Naive thymus-derived CD8-positive, alpha-beta T cell (primary cell): ENCODE measurements at places on chromosomes 4 and X.

- H3K4me1 ChIP-seq, result no peaks in the 10 kb centered on the region
- H3K36me3 ChIP-seq, result no peaks in the 10 kb centered on the region
- no peaks in the 10 kb centered on the region for H3K27me3 ChIP-seq
Observed at GRCh38 chr4:158025131-158025530, 147.7 kb downstream of the GASK1B start.

- H3K27me3 ChIP-seq, result no peaks in the 10 kb centered on the region
- no peak overlapping the region for H3K4me3 ChIP-seq
- no peaks in the 10 kb centered on the region for H3K36me3 ChIP-seq
- no peak overlapping the region for H3K27ac ChIP-seq
- H3K4me1 ChIP-seq, result no peaks in the 10 kb centered on the region
- DNase-seq, result no peak
Observed at GRCh38 chrX:154840856-154841255, 6.4 kb upstream of the SMIM9 start.

DNA sequence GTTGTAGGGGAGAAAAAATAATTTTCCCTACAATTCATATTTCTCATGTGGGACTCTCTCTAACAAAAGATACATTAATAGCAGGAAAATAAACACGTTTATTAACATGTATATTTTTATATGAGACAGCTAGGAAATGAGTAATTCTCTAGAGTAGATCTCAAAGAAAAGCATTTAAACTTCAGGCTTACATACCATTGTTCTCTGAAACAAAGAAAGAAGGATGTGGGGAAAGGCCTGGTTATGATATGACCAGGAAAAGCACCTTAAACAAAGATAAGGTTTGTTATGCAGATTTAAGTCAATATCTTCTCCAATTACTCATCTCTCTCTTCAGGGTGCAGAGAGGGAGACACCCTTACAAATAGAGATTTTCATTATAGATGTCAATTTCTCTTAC is 131.3 kb downstream of the SLC7A11 start:
- H3K4me3 ChIP-seq, result no peak overlapping the region
- no peaks in the 10 kb centered on the region for H3K27me3 ChIP-seq
- H3K4me1 ChIP-seq, result no peaks in the 10 kb centered on the region
- no peak for DNase-seq
- no peak overlapping the region for H3K27ac ChIP-seq
- no peaks in the 10 kb centered on the region for H3K36me3 ChIP-seq

GRCh38 chrX:49002091-49002935 is at the start of gene GRIPAP1:
TSS of gene GRIPAP1 (minus strand) at chrX:49002264. CDS start at chrX:49002229, 35 bp downstream.
- H3K27ac ChIP-seq, result peak within 1 kb of the TSS; percentile 98
- peaks cover 7% of the 10 kb centered on the region for H3K36me3 ChIP-seq
- DNase-seq, result peak; percentile 81
- H3K4me1 ChIP-seq, result peaks cover 29% of the 10 kb centered on the region
- no peaks in the 10 kb centered on the region for H3K27me3 ChIP-seq

- H3K27ac ChIP-seq, result no peak overlapping the region
- no peaks in the 10 kb centered on the region for H3K27me3 ChIP-seq
- no peaks in the 10 kb centered on the region for H3K4me1 ChIP-seq
Observed at GRCh38 chr4:58849026-58849425, 1738.8 kb upstream of the IGFBP7 start.

DNA sequence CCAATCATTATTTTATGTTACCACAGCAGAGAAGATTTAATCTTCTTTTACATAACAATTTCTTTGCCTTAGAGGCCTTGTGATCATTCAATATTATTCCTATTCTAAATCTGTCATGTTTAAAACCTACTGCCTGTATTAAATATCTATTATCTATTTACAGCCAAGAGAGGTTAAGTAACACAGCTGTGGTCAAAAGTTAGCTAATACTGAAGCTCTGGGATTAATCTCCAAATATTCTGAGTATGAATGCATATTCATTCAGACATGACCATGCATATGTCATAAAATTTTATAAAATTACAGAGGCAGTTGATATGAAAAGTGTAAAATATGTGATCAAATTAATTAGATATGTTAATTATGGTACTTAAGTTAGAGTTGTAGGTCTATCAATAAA is 187.9 kb upstream of the MAB21L2 start:
- H3K4me3 ChIP-seq, result no peak overlapping the region
- H3K4me1 ChIP-seq, result no peaks in the 10 kb centered on the region
- no peak overlapping the region for H3K27ac ChIP-seq
- DNase-seq, result no peak
- H3K36me3 ChIP-seq, result peaks cover 47% of the 10 kb centered on the region

- H3K36me3 ChIP-seq, result peaks cover 15% of the 10 kb centered on the region
- H3K27ac ChIP-seq, result peak overlapping the region; percentile 26
- no peak for DNase-seq
- H3K27me3 ChIP-seq, result no peaks in the 10 kb centered on the region
- no peak overlapping the region for H3K4me3 ChIP-seq
Observed at GRCh38 chr4:119233191-119233590, 20.7 kb downstream of the USP53 start.

GRCh38 chr4:116599859-116600258 is 485.5 kb downstream of the TRAM1L1 start:
- H3K27ac ChIP-seq, result no peak overlapping the region
- no peak for DNase-seq
- no peaks in the 10 kb centered on the region for H3K27me3 ChIP-seq
- no peaks in the 10 kb centered on the region for H3K4me1 ChIP-seq

- no peak overlapping the region for H3K27ac ChIP-seq
- H3K4me1 ChIP-seq, result no peaks in the 10 kb centered on the region
- no peak for DNase-seq
- no peaks in the 10 kb centered on the region for H3K27me3 ChIP-seq
Observed at GRCh38 chr4:145047151-145047550, 50.8 kb downstream of the ANAPC10 start.

- no peak overlapping the region for H3K27ac ChIP-seq
- no peak overlapping the region for H3K4me3 ChIP-seq
- H3K36me3 ChIP-seq, result peaks cover 23% of the 10 kb centered on the region
- H3K4me1 ChIP-seq, result no peaks in the 10 kb centered on the region
- no peak for DNase-seq
Observed at GRCh38 chr4:88077911-88078524, 70.6 kb downstream of the PKD2 start.

GRCh38 chr4:86919561-86920223 is 15.1 kb upstream of the AFF1 start:
- H3K27me3 ChIP-seq, result no peaks in the 10 kb centered on the region
- DNase-seq, result no peak
- H3K36me3 ChIP-seq, result peaks cover 5% of the 10 kb centered on the region

DNA sequence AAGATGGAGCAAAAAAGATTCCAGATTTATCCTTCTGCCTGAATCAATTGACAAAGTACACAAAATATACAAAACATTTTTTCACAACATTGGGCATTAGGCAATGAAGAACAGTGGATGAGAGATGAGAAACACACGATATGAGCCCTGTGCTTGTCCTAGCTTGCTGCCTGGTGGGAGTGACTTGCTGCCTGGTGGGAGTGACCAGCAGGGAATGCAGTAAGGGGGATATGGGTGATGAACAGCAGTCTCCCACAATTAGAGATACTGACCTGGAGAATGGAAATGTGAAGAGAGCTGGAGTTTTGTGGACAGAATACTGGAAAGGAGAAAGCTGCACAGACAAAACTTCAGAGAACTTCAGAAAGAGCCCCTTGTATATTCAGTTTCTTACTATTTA is 629.4 kb upstream of the FRG1 start:
- H3K27me3 ChIP-seq, result no peaks in the 10 kb centered on the region
- H3K27ac ChIP-seq, result no peak overlapping the region
- no peaks in the 10 kb centered on the region for H3K36me3 ChIP-seq
- H3K4me1 ChIP-seq, result no peaks in the 10 kb centered on the region
- DNase-seq, result no peak

GRCh38 chrX:152833378-152833777 is 2.5 kb downstream of the NSDHL start:
- peak overlapping the region; percentile 25 for H3K4me3 ChIP-seq
- no peaks in the 10 kb centered on the region for H3K27me3 ChIP-seq
- H3K27ac ChIP-seq, result no peak overlapping the region
- H3K4me1 ChIP-seq, result peaks cover 39% of the 10 kb centered on the region
- DNase-seq, result no peak

GRCh38 chr4:84258905-84259830 is 239.9 kb downstream of the NKX6-1 start:
- no peak overlapping the region for H3K4me3 ChIP-seq
- no peaks in the 10 kb centered on the region for H3K27me3 ChIP-seq
- H3K4me1 ChIP-seq, result no peaks in the 10 kb centered on the region
- H3K36me3 ChIP-seq, result peaks cover 2% of the 10 kb centered on the region
- H3K27ac ChIP-seq, result no peak overlapping the region

- peaks cover 5% of the 10 kb centered on the region for H3K27me3 ChIP-seq
- H3K27ac ChIP-seq, result no peak overlapping the region
- H3K4me3 ChIP-seq, result no peak overlapping the region
- no peaks in the 10 kb centered on the region for H3K36me3 ChIP-seq
- DNase-seq, result no peak
Observed at GRCh38 chr4:3397128-3397527, 44.6 kb upstream of the HGFAC start.

DNA sequence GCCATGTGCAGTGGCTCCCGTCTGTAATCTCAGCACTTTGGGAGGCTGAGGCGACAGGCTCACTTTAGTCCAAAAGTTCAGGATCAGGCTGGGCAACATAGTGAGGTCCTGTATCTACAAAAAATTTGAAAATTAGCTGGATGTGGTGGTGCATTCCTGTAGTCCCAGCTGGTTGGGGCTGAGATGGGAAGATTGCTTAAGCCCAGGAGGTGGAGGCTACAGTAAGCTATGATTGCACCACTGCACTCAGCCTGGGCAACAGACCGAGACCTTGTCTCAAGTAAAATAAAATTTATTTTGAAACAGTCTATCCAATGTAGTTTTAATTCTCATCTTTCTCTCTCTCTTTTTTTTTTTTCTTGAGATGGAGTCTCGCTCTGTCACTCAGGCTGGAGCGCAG is 21.1 kb downstream of the RBM10 start:
- no peak for DNase-seq
- H3K36me3 ChIP-seq, result no peaks in the 10 kb centered on the region
- no peak overlapping the region for H3K27ac ChIP-seq
- H3K4me1 ChIP-seq, result peaks cover 3% of the 10 kb centered on the region
- H3K4me3 ChIP-seq, result no peak overlapping the region

DNA sequence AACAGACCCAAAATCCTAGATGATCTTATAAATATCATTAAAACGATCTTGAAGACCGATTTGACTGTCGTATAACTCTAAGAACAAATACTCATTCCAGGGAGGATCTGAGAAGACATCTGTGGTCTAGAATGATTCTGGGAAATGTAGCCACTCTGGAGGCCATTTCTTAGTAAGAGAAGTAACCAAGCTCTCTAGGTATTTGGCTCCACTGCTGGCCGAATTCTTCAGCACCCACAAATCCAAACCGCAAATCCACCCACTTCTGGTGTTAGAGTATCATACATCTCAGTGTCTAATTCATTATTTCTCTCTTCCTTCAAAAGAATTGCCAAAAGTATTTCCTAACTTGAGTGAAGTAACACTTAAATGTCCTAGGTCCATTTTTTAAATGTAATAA is 23.9 kb downstream of the KLHL5 start:
- H3K4me3 ChIP-seq, result no peak overlapping the region
- no peak overlapping the region for H3K27ac ChIP-seq
- no peak for DNase-seq
- H3K36me3 ChIP-seq, result peaks cover 27% of the 10 kb centered on the region
- H3K4me1 ChIP-seq, result peaks cover 3% of the 10 kb centered on the region
- no peaks in the 10 kb centered on the region for H3K27me3 ChIP-seq

- H3K36me3 ChIP-seq, result no peaks in the 10 kb centered on the region
- DNase-seq, result no peak
- H3K27me3 ChIP-seq, result no peaks in the 10 kb centered on the region
- H3K4me3 ChIP-seq, result no peak overlapping the region
- H3K4me1 ChIP-seq, result peaks cover 22% of the 10 kb centered on the region
Observed at GRCh38 chr4:37964734-37965457, 4.7 kb downstream of the PTTG2 start.

DNA sequence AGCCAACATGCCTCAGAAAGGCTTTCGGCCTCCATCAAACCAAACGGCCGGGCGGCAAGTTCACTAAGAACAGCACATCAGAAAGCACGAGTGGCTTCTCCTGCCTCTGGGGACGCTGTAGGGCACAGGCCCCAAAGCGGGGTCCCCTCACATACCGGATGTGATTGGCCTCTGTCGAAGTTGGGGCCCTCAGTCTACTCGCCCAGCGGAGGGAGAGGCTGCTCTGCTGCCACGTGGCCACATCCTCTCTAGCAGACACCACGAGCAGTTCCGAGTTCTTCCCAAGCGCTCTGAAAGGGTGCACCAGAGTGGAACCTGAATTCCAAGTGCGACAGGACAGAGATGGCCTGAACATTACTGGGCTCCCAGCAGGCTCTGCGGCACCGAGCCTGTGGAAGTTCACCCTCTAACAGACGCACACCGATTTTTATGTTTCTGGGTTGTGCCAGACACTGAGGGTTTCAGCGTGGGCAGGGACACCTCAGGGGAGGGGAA is 21.1 kb downstream of the NOP14 start:
- no peaks in the 10 kb centered on the region for H3K36me3 ChIP-seq
- H3K4me3 ChIP-seq, result no peak overlapping the region
- no peak overlapping the region for H3K27ac ChIP-seq
- no peaks in the 10 kb centered on the region for H3K27me3 ChIP-seq

DNA sequence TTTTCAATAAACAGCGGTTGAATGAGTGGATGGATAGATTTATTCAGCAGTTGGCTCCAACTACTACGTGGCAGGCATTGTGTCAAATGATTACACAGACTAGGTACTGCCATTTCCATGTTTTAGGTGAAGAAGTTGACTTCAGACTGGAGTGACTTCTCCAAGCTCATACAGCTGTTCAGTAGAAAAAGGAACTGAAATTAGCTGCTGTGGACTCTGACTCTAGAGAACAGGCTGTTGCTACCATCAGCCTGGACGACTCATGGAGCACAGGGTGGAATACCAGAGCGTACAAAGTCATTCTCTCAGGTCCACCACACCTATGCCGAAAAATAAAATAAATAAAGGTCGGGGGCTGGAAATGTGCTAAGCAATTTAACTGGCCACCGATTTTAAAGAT is 45.3 kb downstream of the TENM3 start:
- H3K4me1 ChIP-seq, result no peaks in the 10 kb centered on the region
- H3K27ac ChIP-seq, result no peak overlapping the region
- no peaks in the 10 kb centered on the region for H3K27me3 ChIP-seq

DNA sequence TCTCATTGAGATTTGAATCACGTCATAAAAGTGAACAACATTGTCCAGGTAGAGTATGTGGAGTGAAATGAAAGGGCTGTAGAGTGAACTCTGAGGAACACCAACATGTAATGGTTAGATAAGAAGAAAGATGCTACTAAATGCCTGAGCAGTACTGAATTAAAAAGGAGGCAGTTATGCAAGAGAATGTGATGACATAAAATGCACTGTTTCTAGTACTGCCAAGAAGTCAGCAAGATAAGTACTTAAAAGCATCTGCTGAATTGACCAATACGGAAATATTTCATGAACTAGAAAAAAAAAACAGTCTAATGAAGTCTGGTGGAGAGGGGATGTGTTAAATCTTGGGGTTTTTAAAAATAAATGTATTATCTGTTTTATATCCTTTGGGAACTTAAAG is 583.8 kb upstream of the GALNT7 start:
- no peaks in the 10 kb centered on the region for H3K27me3 ChIP-seq
- no peak overlapping the region for H3K27ac ChIP-seq
- no peak for DNase-seq
- no peak overlapping the region for H3K4me3 ChIP-seq
- no peaks in the 10 kb centered on the region for H3K4me1 ChIP-seq
- no peaks in the 10 kb centered on the region for H3K36me3 ChIP-seq
